ENCODE measurements at places on chromosomes 12 and 14.

DNA sequence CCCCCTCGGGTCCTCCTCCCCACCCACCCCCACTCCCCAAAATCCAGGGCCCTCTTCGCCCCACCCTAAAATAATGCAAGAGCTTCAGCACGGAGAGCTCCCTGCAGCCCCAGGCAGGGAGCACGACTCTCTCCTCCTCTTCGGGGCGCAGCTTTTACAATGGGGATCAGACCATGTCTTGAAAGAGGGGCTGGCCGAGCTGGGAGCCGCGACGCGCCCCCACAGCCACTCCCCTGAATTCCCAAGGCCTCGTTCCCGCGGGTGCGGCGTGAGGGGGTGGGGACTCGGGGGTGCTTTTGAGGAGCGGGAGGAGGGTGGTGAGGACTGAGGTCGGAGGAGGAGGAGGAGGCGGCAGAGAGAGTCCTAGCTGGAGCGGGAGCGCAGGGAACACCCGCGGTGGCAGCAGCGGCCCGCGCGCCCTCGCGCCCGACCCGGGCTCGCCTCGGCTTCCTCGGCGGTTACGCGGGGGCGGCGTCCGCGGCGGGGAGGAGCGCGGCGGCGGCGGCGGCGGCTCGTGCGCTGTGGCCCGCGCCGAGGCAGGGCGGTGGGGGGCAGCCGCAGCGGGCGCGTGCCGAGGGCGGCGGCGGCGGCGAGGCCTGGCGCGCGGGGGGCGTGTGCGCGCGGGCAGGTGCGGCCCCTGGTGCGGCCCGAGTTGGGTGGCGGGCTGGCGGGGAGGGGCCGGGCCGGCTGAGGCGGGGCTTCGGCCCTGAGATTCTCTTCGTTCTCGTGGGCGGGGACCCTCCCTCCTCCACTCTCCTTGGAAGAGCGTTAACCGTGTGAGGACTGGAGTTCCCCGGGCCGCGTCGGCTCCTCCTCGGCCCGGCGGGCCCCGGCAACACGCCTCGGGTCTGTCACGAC, at the start of gene ANKS1B:
TSS of gene ANKS1B (minus strand) at position 666 of the 858 bp plus-strand sequence. CDS start 699 bp downstream, outside the sequence.
- DNase-seq, result no peak

GRCh38 chr14:52846591-52846990, 55.2 kb upstream of the GNPNAT1 start:
- no peak for DNase-seq

- no peak for DNase-seq
Measured at GRCh38 chr12:47223031-47223847, 143.5 kb upstream of the AMIGO2 start.

- DNase-seq, result peak; percentile 56
Measured at GRCh38 chr12:62640910-62641448, 174.4 kb downstream of the MON2 start.

GRCh38 chr12:68791897-68792481, 16.0 kb upstream of the MDM2 start:
- DNase-seq, result no peak

DNA sequence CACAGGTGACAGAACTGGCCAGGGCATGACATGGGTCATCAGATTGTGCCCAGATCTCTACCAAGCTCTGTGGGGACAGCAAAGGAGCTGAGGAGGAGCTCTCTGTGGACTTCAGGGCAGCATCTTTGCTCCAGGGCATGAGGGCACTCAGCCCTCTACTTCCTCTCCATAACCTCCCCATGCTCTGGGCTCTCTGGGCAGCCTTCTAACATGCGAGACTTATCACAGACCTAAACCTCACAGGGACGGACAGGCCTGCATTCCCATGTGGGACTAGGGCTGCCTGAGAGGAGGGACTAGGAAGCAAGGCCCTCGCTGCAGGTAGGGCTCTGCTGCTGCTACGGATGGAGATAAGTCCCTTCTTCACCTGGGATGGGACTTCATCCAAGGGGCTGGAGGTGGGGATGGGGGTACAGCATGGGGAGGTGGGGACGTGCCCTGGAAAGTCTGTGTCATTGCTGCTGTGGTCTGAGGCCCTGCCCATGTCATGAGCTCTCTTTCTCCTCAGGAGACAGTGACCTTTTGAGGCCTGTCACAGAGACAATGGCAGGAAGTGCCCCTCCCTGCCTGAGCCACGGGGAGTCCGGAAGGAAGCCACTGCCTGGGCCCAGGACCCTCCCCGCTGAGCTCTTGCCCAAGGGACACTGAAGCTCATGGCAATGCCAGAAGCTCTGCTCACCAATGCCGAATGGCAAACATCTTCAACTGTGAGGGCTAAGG, 44.1 kb downstream of the PITPNM2 start:
- DNase-seq, result peak; percentile 72

Data from CD4-positive, alpha-beta T cell treated with Interleukin-15 for 4 hours (primary cell).